ENCODE measurements at places on chromosomes 3 and 15.

DNA sequence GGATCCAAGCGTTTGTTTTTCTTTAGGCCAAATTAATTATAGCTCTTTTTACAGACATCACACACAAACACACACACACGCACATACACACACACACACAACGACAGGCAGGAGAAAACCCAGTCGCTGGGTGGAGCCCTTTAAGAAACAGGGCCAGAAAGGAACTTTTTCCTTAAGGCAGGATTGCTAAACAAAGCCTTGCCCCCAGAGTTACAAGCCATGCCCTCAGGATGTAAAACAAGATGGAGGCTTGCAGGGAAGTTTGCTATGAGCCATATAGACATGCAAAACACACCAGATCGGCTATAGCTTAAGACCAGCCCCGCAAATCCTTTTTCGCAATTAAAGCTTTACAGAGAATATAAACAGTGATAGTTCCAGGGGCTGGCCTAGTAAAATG lies 16.3 kb upstream of the IQCF2 start:
- DNase-seq: no peak

DNA sequence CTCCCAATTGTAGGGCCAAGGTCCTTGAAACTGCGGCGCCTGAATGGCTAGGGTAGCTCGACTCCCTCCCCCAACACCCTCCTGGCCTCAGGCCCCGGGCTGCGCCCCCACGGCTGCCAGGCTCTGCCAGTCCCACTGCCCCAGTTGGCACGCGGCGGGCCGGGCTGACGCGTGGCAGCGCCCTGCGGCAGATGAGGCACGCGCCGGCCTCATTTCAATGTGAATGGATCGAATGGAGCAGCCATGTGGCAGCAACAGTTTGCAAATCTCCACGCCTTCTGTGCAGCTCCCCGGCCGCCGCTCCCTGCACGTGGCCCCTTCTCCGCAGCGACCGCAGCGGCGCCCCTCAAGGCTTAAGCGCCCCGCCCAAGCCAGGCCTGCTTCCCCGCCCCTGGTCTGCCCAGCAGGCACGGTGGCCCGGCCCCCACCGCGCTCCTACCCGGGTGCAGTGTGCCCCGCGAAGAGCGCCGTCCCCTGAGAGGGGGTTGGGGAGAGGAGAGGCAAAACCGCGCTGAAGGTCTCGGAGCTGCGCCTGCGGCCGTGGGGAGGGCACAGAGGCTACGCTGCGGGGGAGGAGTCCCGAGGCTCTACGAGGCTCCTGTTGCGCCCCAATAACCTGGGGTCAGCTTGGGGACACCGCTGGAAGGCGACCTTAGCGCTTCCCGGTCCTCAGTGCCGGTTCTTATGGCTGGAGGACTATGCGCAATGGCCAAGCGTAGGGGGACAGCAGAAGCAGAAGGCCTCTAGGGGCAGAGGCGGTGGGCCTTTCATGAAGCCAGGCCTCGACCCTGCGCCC lies 3.1 kb upstream of the DLL4 start:
- DNase-seq: peak; percentile 22

DNA sequence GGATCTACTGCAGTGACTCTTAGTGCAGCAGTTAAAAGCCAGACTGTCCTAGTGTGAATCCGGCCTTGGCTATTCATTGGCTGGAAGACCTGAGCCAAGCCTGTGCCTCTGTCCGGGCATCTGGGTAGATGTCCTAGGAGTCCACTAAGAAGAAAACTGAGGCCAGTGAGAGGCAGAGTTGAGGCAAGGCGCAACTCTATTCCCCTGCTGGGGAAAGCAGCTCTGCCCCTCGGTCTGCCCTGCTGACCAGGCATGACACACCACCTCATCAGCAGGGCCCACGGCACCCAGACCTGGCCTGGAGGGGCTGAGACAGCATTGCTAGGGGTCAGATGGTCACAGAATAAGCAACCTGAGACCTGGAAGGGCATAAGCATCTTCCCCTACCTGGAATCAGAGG lies 46.7 kb upstream of the ABHD2 start:
- DNase-seq: no peak

GRCh38 chr15:91471468-91471867 lies 371.4 kb downstream of the SV2B start:
- no peak for DNase-seq

- no peak for DNase-seq
Observed at GRCh38 chr15:44325568-44325967, 37.0 kb downstream of the GOLM2 start.

DNA sequence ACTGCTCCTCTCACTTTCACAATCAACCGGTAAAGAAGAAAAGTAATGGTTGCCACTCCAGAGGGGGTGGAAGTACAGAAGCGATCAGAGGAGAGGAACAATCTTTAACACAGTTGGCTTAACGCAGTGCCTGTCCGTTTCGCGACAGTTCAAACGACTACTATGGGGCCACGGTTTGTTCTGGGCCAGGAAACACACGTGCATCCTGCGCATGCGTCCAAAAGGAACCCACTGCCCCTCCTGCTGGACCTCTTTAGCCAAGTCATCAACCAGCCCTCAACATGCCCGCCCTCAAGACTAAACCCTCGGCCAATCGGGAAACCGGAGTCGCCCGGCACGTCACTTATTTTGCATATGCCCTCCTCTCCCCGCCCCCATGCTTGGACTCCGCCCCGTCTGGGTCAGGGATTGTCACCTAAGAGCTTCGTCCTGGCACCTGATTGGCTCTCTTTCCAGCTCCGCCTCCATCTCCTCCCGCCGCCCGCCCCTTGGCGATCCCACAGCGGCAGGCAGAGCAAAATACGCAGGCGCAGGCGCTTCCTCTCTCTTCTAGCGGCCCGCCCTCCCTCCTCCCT lies 345 bp upstream of the CDV3 start:
- DNase-seq: no peak

DNA sequence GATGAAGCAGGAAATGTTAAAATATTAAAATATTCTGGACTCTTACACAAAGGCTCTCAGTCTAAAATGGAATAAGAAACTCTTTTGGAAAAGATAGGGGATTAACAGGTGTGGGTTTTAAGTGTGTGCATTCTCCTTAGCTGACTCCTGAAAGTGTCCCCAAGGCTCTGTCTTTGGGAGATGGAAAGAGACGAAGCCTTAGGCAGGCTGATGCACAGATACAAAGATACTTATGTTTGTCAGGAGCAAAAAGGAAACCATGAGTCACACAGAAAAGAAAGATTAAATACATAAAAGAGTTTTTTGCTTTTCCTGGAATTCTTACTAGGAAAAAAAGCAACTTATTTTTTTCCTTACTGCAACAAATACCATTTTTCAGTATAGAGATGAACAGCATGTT lies 23.8 kb upstream of the ABI3BP start:
- DNase-seq: no peak

DNA sequence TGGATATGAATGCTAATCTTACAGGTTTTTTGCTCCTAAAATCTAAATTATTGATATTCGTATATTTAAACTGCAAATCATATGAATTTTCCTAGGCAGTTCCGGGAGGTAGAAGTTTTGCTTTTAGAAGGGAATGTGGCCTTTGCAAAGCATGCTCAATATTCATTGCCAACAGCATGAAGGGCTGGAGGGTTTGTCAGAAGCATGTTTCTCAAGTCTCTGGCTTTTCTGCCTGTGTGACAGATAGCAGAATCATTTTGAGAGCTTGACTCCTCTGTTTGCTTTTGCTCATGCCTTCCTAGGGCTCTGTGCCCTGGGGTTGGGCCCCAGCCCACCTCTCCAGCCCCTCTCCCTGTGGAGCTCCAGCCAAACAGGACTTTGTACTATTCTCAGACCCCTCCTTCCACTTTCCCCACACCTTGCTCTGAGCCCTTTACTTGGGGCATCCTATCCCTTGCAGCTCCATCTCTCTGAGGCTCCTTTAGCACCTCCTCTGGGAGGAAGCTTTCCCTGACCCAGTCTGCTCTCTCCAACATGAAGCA lies 91.3 kb downstream of the ARNT2 start:
- no peak for DNase-seq
